AG10803 (cell line): ENCODE measurements at places on chromosomes 5 and 9.
A peak's percentile ranks its signal among the peaks of the same experiment; 100 is the strongest.

- no peak for DNase-seq
Observed at GRCh38 chr5:108167174-108167573, 214.7 kb downstream of the FBXL17 start.

DNA sequence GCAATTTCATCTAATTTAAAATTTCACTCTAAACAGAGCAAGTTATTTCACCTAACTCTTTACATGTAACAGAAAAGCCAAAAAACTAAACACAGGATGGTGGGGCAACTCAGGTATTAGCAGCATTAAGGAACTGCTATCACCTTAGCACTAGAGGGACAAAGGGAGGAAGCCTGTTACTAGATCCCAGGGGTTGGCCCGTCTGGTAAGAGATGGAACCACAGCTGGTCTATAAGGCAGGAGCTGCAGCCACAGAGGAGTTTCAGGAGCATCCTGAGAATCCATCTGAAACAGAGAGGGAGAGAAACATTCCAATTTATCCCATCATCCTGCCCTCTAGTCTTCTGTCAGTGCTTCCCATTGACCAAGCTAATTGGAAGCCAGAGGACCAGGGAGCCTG, 300.3 kb downstream of the MRPS30 start:
- DNase-seq, result no peak

- no peak for DNase-seq
Observed at GRCh38 chr9:113724202-113724601, 151.9 kb upstream of the ZNF618 start.

GRCh38 chr9:130805510-130806326, 29.3 kb upstream of the ABL1 start:
- DNase-seq, result peak; percentile 46

DNA sequence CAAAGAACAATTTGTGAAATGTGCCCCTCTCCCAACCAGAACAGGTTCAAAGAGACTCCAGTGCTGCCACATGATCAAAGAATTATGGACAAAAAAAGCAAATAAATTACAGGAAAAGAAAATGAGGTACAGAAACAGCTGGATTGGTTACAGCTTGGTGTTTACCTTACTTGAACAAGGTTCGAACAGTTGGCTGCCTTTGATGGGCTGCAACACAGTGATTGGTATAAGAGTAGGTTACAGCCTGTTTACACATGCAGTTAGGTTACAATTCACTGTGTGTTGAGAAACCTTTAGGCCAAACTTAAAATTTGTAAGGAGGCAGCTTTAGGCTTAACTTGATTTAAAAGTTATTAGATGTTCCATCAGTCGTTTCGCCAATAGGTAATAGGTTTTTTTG, 3.4 kb upstream of the MOCS2 start:
- no peak for DNase-seq

DNA sequence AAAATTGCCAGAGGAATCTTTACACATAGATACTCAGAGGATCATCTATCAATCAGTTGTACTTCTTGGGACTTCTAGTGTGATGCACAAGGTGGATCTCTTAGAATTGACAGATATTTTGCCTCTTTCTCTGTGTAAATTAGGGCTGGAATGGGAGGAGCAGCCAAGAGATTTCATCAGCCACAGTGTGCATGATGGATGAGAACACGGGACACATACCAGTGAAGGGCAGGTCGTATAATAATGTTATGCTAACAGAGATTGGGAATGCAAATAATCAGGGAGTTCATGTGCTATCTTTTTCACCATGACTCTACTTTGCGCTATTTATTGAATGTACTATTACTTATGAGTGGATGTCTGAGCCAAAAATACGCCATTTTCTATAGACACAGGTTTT, 43.3 kb upstream of the ISOC1 start:
- no peak for DNase-seq

GRCh38 chr5:128777052-128777451, 188.2 kb upstream of the SLC27A6 start:
- DNase-seq, result no peak

DNA sequence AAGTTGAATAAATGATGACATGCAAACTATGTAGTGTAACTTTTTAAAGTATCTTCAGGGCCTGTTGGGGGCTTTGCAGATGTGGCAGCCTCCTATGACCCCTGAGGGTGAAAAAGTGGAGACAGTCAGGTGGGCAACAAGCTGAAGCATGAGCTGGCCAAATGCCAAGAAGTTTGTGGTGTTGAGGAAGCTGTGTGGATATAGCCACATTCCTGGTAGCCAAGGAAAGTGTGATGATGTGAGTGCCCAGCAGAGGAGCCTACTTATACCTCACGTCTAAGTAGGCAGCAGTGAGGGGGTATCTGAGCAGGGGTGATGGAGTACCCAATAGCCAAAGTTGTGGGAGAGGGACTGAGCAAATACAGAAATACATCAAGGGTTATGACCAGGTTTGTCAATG, 621.2 kb upstream of the CDH6 start:
- DNase-seq, result no peak

DNA sequence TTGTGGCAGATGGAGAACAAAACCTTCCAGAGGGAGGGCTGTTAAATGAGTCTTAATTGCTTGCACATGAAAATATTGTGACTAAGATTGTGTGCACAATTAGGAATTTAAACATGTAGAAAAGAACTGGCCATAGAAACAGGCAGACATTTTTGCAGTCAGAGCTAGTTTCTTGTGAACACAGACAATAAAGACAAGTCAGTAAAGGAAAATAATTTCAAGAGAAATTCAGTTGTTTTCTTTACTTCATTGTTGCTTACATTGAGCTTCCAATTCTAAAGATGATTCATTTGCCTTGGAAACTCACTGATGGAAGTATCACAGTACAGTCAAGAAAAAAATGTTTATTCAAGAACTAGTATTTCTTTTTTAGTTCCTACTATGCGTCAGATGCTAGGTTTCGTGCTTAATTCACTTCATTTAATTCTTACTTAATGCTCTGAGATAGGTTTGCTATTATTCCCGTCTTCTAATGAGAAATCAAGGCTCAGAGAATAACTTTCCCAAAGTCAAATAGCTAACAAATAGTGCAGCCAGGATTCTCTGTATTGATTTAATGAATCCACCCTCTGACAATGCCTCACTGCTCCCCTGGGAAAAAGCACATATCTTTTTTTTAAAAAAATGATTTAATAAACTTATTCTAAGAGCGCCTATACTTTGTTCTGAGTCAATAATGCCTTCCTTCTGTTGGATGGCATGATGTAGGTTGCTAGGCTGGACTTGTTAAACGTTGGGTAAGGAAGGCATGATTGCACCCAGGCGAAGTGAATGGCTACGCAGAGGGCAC, 581.4 kb downstream of the RAB3C start:
- DNase-seq, result peak; percentile 78

- no peak for DNase-seq
Observed at GRCh38 chr9:96031916-96032534, 156.5 kb downstream of the ERCC6L2 start.

DNA sequence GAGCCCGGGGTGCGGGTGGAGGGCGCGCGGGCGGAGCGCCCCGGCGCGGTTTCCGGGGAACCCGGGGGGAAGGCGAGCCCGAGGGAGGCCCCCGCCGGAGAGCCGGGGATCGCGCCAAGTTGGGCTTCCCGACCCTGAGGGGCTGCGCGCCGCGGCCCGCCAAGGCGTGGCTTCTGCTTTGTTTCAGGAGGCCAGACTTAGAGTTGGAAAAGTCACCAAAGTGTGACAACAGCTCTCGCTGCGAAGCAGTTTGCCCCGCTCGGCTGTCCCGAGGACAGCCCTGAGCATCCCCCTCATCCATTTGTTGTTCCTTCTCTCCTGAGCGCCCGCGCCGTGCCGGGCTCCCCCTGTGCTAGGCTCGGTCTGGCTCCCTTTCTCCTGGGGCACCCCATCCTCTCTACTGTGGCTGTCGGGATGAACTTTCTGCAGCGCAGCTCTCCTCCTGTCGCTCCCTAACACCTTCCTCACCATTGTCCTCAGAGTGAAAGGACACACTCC, 410 bp downstream of the GLIPR2 start:
- DNase-seq, result no peak

DNA sequence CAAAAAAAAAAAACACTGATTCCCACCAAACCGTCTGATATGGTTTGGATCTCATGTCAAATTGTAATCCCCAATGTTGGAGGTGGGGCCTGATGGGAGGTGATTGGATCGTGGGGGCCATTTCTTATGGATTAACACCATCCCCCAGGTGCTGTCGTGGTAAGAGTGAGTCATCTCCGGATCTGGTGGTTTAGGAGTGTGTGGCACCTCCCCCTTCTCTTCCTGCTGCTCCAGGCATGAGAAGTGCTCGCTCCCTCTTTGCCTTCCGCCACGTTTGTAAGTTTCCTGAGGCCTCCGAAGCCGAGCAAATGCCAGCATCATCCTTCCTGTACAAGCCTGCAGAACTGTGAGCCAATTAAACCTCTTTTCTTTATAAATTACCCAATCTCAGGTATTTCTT, 45.2 kb downstream of the HSD17B3 start:
- DNase-seq, result no peak

DNA sequence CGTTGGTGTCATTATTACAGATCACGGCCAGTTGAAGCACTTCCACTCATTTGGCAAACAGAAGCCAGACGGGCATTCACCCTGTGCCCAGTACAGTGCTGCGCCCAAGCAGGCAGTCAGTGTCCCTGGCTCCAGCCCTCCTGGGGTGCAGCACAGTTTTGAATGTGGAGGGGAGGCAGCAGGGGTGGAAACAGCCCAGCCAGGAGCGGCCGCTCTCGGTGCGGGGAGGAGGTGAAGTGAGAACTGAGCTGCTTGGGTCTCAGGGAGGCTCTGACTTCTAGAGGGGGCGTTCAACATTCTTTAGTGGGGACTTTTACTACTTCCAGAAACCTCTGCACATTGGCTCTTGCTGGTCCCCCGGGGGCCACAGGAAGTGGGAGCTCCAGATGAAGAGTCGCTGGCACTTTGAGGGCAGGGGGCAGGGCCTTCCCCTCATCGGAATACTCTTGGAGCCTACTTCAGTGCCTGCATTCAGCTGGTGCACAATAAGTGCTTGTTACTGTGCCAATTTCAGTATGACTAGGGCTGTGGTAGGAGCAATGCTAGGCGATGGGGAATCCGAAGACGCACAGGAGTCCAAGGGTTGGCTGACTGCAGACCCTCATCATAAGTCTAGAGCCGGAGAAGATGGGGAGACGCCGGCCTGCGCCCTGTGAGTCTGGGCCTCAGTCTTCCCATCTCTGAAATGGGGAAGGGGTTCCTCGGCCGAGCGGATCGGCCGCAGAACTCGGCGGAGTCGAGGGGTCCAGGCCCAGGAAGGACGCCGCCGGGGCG, 492 bp upstream of the NEK6 start:
- peak; percentile 38 for DNase-seq

GRCh38 chr9:27125030-27125429, 16.0 kb downstream of the TEK start:
- DNase-seq, result peak; percentile 95

DNA sequence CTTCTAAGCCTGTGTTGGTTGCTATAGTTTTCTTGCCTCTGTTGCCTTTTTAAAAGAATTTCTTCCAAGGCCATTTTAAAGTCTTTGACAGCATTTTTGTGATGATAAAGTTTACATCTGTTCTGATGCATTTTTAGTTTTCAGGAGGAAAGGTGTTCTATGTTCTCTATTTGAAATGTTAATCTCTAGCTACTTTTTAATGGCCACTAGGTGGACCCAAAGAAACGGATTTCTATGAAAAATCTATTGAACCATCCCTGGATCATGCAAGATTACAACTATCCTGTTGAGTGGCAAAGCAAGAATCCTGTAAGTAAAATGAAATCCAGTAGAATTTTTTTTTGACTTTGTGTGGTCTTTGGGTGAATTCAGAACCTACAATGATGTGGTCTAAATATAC, 60.2 kb downstream of the MELK start:
- DNase-seq, result peak; percentile 47

DNA sequence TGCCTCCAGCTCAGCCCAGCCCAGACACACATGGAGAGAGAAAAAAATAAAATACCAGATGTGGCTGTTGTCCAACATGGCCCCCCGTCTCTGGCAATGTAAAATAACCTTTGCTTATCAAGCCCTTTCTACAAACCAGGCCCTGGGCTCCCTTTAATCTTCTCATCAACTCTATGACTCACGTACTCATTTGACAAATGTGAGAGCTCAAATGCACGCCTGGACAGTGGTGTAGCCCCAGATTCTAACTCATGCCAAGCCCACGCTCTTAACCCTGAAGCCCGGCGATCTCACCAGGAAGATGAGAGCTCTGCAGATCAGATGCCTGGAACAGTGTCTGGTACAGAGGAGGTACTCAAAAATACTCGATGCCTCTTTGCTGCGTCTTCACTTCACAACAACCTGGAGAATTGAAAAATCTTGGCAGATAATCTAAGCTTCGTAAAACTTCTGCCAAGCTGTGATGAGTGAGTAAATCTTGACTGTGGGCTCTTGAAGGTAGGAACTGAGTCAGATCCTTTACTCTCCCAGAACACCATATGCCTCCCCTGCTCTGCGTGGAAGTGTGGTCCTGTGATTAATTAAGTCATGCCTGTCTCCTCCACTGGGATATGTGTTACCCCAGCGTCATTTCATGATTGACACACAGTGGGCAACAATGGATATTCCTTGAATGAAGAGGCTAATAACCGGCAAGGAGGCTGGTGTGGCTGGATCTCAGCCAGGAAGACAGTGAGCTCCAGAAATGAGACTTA, 102.0 kb upstream of the FSTL4 start:
- DNase-seq, result peak; percentile 3

DNA sequence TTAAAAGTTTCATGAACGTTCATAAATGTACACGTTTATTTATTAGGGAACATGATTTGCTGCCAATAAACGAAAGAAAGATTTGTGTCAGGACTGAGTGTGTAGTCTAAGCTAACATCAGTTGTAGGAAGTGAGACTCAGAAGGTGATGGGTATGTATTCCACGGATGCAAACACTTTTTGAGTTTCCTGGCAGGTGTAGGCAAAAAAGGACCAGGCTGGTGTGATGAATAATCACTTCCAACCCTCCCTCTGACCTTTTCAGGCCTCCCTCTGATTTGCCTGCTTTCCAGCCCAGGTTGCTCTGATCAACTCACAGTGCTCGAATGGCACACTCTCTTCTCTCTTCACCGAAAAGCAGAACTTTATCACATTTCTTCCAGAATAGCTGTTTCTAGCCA, 51.8 kb downstream of the BASP1 start:
- DNase-seq, result no peak

DNA sequence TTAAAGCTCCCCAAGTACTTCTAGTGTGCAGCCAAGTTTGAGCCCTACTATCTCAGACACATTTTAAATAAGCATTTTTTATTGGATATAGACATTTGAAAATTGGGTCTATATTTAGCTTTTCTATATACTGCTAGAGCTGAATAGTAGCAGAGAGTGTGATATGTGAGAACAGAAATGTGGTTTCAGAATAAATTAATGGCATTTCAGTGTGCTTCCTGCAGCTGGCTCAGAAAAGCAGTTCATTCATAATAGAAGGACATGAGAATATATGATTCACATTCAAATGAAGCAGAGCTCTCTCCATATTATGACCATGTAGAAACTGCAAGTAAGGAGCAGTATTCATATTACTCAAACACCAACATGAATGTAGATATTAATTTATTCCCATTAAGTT, 464.0 kb downstream of the PTPRD start:
- DNase-seq, result no peak

GRCh38 chr9:133797406-133798105, 59.4 kb upstream of the SARDH start:
- no peak for DNase-seq

GRCh38 chr9:112809351-112809848, 58.8 kb downstream of the SNX30 start:
- DNase-seq, result no peak

GRCh38 chr5:160657622-160658458, 194.2 kb downstream of the ATP10B start:
- no peak for DNase-seq
